ENCODE measurements at places on chromosomes 11 and 22. TPM values are rescaled to one million over a fixed set of nuclear protein-coding genes. Genes with fewer than 3 reads are reported as not detected.

PLEKHB1 gene
- total RNA-seq, result 0.85 TPM

FREY1 gene
- 1.00 TPM for total RNA-seq

FOLH1 gene
- total RNA-seq, result 0.14 TPM

TMEM45B gene
- total RNA-seq, result not detected

CBX7 gene
- 6.6 TPM for total RNA-seq

OR52E8 gene
- not detected for total RNA-seq

MFRP gene
- not detected for total RNA-seq

KCNE3 gene
- 18.1 TPM for total RNA-seq

SLC29A2 gene
- 0.14 TPM for total RNA-seq

SLC15A3 gene
- total RNA-seq, result 15.8 TPM

WNT7B gene
- not detected for total RNA-seq

SOX10 gene
- not detected for total RNA-seq

SLC17A6 gene
- not detected for total RNA-seq

SERPIND1 gene
- total RNA-seq, result not detected

AMBRA1 gene
- 18.3 TPM for total RNA-seq

OR51B4 gene
- total RNA-seq, result not detected

ALDH3B1 gene
- total RNA-seq, result 24.9 TPM

CNTN5 gene
- not detected for total RNA-seq

HSPB2 gene
- 0.18 TPM for total RNA-seq

SHISAL1 gene
- total RNA-seq, result 17.5 TPM

MSANTD4 gene
- 48.3 TPM for total RNA-seq

DEFB131B gene
- not detected for total RNA-seq

MYBPC3 gene
- not detected for total RNA-seq

ART1 gene
- not detected for total RNA-seq

PGA5 gene
- not detected for total RNA-seq

CPT1A gene
- total RNA-seq, result 27.4 TPM

TNKS1BP1 gene
- 99.4 TPM for total RNA-seq

VPREB1 gene
- not detected for total RNA-seq
